IPS DF 19.7 (cell line): ENCODE measurements at places on chromosomes 4 and X.

DNA sequence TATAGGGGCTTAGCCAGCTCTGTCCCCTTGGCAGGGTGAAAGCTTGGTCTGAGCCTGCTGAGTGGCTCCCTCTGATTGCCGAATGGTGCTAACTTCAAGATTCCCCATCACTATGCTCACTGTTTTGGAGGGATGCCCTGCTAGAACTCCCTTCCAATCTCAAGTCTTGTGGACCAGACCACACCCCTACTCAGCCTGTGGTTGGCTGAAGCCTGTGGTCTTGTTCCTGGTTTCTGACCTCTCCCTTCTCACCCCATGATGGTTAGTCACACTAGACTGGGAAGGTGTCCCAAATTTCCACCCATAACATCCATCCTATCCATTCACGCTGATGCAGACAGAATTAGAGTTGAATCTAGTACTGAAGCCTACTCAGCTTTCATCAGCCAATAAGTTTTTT, 184.7 kb upstream of the NDP start:
- no peak for DNase-seq

DNA sequence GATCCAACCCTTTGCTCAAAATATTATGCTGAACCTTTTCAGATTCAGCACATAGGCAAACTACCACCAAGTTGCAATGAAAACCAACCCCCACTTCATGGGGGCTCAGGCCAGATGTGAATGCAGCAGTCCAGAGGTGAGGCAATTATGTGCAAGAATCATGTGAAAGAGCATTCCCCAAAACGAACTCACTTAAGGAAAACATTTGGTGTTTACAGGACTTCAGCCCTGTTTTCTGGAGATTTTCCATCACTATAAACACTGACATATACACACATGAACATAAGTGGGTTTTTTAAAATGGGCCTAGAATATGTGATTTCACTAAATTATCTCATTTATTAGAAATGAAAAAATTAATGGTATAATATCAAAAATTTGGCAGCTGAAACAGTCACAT, 31.5 kb downstream of the BMP3 start:
- no peak for DNase-seq

DNA sequence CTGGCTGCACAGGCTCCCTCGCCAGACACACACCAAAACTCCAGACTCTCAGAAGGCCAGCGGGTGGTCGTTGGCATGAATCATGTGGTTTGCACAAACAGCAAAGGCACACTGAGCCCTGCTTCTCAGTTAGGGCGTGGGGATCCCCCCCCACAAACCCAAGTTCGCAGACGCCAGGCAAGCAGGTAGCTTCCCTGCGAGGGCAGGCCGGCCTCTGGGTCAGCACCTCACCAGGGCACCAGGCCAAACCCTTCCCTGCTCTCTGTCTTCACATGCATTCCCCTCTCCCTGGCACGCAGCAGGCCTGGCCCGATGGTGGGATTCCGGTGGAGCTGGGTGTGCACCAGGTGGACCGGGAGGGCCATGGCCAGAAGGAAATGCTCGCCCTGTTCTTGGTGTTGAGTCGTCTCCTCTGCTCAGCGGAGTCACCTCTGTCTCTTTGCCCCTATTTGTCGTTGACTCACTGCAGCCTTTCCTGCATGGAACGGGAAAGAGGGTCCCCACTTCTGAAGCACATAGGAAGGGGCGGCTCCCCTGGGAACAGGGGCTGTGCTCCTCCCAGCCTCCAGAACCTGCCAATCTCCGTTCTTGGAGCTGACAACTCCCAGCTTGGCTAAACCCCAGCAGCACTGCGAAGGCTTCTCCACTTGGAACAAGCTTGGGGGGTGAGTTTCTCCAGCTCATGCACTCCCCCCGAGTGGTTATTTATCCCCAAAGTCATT, 51.4 kb downstream of the SORCS2 start:
- DNase-seq, result no peak

DNA sequence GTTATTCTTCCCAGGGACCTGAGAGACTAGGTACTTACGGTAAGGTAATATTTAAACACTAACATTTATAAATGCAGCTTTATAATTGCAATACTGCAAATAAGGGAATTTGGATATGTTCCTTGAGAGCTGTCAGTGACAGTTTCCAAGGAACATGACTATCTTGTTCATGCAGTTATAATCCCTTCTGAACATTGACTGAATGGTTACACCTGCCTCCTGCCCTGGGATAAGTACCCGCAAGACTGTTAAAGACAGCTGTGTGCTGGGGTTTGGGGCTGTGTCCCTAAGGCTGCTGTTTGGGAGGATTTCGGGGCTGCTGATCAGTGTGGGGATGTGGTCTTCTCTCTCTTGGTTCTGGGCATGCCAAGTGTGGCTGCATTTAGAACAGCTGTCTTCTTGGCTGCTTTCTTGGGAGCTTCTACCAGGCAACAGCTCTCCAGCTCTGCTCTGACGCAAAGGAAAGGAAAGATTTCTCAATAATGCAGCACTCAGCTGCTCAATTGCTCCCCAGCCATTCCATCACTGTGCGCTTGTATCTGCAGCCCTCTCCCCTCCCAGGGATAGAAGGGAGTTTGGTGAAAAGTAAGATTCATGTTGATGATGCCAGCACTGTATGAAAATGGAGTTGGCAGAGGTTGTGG, 298.8 kb upstream of the TAPT1 start:
- no peak for DNase-seq

DNA sequence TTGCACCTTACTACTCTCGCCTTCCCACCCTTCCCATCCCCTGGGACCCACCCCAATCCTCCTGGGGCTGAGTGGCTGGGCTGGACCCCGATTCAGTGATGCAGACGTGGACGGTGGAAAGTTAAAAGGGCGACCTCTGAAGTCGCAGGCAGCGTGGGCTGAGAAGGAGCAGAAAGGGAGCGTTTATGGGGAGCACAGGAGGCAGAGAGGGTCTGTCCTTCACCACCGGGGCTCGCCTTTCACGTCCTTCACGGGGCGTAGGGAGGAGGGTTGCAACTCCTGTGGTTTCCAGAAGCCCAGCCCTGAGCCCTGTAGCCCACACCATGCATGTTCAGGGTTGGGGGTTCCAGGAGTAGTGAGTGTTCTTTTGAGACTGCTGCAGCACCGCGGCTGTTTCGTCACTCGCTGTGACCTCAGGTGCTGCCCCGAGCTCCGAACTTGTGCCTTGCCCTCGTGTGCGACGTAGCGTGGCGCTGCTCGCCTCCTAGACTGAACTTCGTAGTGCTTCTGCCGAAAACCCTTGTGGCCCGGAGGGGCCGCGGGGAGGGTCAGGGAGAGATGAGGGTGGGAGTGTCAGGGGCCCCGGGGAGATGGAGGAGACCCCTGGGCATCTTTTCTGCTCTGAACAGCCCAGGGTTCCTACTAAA, 1.6 kb downstream of the NHS start:
- no peak for DNase-seq

DNA sequence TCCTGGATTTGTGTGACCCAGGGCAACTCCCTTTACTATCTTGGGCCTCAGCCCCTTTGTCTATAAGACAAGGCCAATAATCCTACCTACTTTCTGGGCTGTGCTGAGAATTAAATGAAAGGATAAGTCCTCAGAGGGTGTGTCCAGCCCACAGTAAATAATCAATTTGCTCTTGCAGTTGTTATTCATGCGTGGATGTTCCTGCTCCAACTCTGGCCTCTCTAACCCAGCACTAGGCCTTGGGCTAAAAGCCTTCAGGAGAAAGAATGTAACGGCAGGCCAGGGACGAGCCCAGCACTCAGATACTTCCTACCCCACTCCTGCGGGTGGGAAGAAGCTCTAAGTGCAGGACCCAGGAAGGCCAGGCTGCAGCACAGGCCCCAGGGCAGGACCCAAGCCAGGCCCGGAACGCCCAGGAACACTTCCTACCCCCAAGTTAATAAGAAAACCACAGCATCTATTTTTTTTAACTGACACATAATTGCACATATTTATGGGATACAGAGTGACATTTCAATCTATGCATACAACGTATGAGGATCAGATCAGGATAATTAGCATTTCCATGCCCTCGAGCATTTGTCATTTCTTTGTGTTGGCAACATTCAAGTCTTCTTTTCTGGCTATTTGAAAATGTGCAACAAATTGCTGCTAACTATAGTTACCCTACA, 179.6 kb upstream of the RBPJ start:
- no peak for DNase-seq

GRCh38 chrX:151765026-151765425, 30.5 kb downstream of the CNGA2 start:
- no peak for DNase-seq

GRCh38 chr4:177182166-177182565, 127.5 kb upstream of the NEIL3 start:
- DNase-seq, result no peak

- DNase-seq, result no peak
Measured at GRCh38 chr4:77845400-77845799, 17.2 kb upstream of the MRPL1 start.

- DNase-seq, result no peak
Measured at GRCh38 chrX:7759830-7760229, 83.1 kb upstream of the VCX start.

DNA sequence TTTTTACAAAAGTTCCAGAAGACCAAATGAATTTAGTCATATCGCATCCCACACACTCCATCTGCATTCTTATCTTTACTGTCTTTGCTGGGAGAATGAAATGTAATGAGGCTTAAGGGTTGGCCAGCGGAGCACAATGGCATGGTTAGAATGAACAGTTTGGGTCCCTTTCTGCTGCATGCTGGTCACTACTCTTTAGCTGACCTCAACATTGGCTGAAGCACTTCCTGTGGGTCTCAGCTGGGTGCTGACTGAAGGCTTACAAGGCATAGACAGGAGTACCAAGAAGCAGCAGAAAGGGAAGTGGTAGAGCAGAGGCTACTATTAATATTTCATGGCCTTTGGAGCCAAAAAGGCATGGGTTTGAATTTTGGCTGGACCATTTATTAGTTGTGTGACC, 159.4 kb upstream of the GPC4 start:
- DNase-seq, result no peak

DNA sequence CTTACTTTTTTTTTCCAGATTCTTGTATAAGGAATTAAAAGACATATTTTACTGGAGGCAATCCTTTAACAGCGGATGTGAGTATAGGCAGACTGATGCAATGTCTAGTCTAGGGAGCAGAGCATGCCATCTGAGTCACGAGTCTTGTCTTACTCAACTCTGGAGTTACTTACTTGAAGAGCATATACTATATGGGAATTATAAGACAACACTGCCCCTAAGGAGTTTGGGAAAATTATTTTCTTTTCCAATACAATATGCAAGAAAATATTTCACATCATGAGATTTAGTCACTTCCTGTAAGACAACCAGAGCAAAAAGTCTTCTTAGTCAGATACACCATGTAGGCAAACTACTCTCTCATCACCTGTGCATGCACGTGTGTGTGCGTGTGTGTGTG, 537.3 kb upstream of the FTHL17 start:
- no peak for DNase-seq

DNA sequence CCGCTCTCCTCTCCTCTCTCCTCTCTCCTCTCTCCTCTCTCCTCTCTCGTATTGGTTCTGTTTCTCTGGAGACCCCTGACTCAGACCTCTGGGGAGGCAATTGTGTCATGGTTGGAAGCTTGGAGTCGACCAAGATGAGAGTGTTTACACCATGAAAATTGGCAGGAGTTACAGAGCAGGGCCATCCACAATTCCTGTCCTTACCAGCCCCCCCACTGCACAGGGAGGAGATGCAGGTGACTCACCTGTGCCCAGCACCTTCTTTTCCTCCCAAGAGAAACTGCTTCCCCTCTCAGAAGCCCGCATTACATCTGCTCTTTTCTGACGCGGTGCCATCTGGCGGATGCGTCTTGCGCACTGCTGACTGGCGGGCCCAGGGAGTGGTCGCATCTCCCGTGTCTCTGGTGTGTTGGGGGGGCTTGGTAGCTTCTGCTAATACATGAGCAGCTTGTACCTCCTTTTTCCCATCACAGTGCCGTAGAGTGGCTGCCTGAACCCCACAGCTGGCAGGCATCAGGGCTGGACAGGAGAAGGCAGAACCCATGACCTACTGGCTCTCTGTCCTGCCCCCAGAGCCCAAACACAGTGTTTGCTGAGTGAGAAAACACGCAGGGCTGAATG, 31.4 kb upstream of the GPR78 start:
- no peak for DNase-seq

- DNase-seq, result peak; percentile 28
Measured at GRCh38 chrX:119605464-119606279, 552 bp downstream of the NKRF start.

- no peak for DNase-seq
Measured at GRCh38 chr4:153243468-153243867, 39.2 kb downstream of the TRIM2 start.

GRCh38 chr4:2817701-2818350, 24.9 kb downstream of the SH3BP2 start:
- DNase-seq, result no peak
